Stimulated activated CD4-positive, alpha-beta T cell treated with anti-CD3 and anti-CD28 coated beads, Interleukin-4, amount 100 ng/mL, for 4 hours (primary cell): ENCODE measurements at places on chromosomes 13 and 19.

- DNase-seq: no peak
Observed at GRCh38 chr19:12611361-12611699, 610 bp downstream of the ZNF791 start.

- DNase-seq: no peak
Observed at GRCh38 chr19:48617146-48617937, 1.6 kb downstream of the RPL18 start.

DNA sequence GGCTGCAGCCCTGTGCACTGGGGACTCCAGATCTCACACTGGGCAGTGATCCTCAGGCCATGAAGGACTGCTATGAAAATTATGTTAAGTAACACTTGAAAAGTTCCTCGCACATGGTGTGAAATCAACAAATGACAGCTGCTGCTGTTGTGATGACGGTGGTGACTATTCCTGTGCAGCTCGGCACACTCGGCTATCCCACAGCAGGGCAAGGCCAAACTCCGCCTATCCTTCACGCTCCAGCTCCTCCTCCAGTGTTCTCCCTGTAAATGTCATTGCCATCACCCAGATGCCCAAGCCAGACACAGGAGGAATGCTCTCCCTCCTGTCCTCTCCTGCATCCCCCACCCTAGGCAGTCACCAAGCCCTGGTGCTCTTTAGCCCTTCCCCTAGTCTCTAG is 31.3 kb downstream of the GRIK5 start:
- no peak for DNase-seq

DNA sequence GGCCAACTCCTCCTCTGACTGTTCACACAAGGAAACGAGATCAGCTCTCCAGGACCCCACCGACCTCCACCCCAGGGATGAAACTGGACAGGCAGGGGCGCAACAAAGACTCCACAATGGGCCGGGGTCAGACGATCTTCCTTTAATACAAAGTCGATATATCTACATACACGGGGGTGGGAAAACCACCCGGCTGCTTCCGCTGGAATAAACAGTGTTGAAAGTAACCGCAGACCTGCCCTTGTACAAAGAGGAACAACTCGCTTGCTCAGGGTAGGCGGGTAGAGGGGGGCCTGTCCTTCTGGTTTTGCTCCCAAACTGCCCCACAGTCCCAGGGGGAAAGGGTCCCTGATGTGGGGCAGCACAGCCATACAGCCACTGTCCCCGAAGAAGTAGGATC is 135.2 kb downstream of the PTPRS start:
- DNase-seq: no peak

- DNase-seq: no peak
Observed at GRCh38 chr13:111407381-111408131, 87.1 kb downstream of the TEX29 start.

DNA sequence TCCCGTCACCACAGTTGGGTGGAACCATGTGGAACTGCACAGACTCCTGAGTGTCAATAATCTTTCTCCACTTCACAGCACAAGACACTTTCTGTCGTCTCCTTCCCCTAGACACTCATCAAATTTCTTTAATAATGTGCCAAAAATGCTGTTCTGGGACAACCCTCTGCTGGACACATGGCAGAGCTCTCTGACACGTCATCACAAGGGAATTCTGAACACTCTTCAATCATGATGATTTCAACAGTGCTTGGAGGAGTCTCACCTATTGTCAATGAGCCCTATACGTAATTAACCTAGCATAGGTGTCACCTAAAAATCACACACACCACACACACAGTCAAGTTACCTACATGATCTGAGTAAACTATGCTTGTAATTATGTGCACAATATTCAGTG is 141.3 kb downstream of the STOML3 start:
- DNase-seq: no peak

DNA sequence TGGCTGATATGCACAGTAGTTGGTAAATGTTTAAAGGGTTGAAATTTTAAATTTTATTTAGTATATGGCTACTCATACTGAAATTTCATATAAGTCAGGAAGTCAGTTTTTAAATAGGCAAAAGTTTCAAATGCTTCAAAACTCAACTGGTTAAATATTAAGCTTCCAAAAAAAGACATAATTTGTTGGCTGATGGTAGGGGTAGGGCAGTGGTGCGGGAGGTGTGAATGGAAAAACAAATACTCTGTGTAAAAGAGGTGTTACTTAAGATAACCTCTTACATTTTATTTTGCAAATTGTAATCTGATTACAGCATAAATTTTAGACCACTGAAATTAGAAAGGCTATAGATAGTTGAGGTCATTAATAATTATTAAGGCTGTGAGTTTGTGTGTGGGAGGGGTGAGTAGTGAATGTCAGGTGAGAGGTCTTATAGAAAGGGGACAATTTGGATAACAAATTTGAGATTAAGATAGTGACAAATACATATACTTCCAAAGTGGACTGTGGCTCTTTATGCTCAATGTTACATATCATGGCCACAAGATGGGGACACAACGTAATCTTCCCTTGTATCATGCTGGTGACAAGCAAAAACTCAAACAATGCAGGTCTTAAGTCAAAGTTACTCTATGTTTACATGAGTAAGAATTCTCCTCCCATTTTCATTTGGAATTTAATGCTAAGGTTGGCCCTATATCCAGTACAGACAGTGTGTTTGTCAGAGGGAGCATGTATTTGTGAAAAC is 36.6 kb upstream of the OXGR1 start:
- DNase-seq: no peak

- no peak for DNase-seq
Observed at GRCh38 chr19:3124630-3125029, 11.2 kb upstream of the GNA15 start.

DNA sequence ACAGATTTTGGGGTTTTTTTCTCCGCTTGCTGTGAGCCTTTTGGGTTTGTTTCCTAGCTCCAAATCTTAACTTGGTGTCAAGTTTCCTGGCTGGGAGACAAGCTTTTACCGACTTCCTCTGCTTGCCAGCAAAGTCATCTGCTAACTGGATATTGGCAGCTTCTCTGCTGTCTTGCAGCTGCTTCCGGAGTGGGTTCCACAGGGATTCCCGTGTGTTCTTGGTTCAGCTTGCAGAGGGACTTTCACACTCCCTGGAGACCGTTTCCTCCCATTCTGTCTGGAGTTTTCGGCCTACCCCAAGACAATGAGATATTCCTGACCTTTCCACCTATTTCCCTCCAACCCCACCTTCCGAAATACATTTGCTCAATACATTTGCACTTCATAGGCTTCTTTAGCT is 2.2 kb upstream of the COLGALT1 start:
- no peak for DNase-seq

- no peak for DNase-seq
Observed at GRCh38 chr13:110797230-110797877, 83.9 kb downstream of the ING1 start.

DNA sequence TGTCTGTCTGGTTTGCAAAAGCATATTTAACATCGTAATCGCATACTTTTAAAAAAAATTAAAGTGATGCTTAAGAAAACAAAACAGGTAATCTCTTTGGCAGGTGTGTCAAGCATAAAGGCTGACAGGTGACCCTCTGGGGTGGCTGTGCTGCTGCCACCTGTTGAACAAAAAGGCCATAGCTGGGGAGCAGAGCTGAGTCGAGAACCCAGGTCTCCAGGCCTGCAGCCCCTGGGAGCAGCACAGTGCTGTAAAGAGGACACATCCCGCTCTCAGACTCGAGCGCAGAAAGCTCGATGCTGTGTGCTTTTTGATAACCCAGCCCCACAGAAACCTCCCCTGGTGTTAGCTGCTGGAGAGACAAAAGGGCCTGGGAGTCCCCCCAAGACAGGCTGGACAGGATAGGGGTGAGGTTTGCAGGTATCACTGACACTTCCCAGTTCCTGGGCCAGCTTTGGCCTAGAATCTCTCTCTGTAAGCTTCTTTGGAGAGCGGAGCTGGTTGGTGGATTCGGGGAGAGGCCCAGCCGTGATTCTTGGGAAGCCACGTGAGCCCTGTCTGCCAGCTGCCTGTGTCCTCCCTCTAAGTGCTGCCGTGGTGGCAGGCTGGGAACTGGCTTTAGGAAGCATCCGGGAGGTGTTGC is 66.9 kb downstream of the C13orf42 start:
- DNase-seq: no peak

- no peak for DNase-seq
Observed at GRCh38 chr13:95642999-95643398, 1.5 kb downstream of the DZIP1 start.

DNA sequence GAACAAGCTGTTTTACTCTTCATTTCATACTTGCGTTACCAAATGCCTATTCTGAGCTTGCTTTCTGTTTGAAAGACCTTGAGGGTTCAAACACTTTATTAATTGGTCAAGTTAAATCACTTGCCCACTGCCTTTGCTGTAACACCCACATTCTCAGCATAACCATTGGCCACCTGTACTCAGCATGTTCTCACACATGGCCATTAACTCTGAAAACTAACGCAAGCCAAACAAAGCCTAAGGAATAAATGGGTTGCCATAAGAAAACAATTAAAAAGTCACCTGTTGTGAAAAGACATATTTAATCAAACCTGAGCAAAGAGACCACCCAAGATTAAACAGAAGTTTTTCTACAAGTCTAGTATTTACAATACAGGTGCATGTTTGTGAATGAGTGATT is 517.2 kb upstream of the SPRY2 start:
- no peak for DNase-seq

GRCh38 chr13:103961784-103962183 is 895.6 kb upstream of the SLC10A2 start:
- DNase-seq: no peak

DNA sequence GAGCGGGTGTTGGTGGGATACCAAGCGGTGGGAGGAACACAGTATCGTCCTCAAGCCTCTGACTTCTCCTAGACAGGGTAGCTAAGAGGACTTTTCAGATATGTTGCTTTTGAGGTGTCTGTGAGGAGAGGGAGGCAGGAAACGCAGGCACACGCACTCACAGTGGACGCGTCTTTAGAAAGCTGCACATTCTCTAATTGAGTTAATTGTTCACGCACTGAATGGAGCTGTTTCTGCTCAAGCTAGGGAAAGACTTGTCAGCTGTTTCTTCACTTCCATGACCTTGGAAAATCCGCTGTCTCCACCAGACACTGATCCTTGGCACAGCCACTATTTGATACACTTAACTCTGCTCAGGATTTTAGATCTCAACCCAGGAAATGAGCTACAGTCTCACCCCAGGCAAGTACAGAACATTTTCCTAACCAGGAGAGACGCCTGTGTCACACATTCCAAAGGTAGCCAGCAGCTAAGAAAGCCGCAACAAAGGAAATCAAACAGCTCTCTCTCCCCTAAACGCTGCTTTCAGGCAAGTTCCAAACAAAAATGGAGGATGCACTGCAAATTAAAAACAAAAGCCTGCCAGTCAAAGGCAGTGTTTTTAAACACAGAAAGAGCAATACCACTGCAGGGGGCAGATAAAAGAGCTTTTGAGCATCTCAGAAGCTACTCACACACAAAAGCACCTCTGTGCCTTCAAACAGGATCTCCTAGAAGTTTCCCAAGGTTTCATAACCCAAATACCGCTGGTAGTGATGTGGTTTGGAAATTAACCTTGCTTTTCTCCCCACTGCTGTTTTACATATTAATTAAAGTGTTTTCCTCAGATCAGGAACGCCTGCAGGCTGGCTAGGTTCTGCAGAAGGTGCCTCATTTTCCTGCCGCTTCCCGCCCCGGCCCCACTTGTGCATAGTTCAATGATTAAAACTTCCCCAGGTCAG is 57.3 kb downstream of the IRS2 start:
- DNase-seq: no peak

DNA sequence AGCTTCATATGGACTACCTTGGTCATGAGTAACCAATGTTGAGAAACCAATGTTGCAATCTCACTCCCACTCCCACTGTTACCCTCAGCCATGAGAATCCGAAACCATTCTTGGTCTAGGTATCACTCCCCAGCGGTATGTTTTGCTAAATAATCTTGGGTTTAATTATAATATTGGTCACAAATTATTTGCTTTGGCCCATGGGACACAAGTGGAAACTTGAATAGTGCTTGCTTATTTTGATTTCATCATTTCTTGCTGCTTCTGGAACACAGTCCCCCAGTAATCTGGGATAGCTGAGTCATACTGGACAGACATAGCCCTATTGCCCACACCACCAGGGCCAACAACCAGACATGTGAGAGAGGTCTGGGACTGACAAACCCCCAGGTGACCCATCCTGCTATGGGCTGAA is 171.6 kb upstream of the IPO5 start:
- no peak for DNase-seq

DNA sequence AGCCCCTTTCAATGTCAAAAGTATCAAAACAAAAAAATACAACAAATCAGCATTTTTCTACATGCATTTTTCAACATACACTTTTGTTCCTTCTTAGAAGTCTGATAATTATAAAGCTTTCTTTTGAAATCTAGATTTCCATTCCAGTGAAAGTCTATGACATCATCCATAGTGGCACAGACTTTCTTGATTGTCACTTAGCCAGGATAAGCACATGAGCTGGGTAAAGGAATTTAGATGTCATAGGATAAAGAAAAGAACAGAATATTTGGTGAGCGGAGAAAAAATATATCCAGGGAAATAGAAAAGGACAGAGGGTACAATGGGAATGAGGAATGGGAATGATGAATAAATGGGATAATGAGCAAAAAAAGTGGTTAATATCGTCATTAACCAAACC is 15.1 kb upstream of the TRPC4 start:
- no peak for DNase-seq

DNA sequence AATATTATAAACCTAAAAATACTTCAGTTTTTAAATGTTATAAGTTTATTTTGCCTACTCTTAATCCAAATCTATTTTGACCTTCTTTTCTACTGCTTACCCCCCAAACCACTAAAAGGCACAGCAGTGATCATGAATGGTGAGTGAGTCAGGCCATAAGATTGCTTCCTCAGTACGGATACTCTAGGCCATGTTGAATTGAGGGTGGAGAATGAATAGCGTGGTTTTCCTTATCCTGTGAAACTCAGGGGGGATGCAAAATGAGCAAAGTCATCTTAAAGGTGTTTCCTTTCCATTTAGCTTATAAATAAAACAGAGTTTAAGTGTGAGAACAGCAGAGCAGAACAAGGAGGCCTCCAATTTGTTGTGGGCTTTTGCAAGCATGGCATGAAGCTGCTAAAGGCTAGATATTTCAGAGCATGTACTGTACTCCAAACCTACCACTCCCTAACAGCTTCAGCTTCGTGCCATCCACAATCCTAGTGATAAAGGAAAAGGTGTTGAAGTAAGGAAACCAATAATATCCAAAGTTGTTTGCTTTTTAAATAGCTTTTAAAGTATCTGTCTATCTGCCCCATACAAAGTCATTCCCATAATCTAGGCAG is 25.0 kb downstream of the SERPINE3 start:
- DNase-seq: no peak

DNA sequence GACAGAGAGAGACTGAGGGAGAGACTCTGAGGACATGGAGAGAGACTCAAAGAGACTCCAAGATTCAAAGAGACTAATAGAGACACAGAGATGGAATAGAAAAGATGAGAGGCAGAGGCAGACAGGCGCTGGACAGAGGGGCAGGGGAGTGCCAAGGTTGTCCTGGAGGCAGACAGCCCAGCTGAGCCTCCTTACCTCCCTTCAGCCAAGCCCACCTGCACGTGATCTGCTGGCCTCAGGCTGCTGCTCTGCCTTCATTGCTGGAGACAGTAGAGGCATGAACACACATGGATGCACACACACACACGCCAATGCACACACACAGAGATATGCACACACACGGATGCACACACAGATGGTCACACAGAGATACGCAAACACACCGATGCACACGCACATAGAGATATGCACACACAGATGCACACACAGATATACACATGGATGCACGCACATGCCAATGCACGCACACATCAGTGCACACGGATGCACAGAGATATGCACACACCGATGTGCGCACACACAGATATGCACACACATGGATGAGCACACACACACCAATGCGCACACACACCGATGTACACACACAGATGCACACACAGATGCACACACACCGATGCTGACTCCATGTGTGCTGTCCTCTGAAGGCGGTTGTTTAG is 3.3 kb upstream of the F10 start:
- DNase-seq: no peak
